ENCODE measurements at places on chromosomes 6 and 20.

- DNase-seq = no peak
Observed at GRCh38 chr6:55666606-55667225, 87.7 kb upstream of the HMGCLL1 start.

- DNase-seq = no peak
Observed at GRCh38 chr20:37997516-37997915, 35.7 kb downstream of the TTI1 start.

GRCh38 chr6:82259389-82259788 is 11.8 kb upstream of the IBTK start:
- no peak for DNase-seq

DNA sequence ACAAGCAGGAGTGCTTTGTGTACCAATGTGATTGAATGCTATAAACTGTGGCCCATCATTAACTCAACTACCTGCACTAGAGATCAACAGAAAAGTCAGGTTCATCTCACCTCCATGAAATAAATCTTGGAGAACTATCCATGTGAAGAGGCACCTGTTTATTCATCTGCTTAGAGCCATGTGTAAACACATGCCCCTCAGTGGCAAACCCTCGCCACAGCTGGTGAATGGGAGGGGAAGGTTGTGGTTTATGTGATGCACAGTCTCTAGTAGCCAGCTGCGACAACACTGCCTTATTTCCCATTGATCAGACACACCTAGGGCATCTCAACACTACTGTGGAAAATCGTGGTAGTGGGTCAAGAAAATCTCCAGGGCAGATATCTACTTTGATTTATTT is 640.2 kb downstream of the PTPRT start:
- no peak for DNase-seq

DNA sequence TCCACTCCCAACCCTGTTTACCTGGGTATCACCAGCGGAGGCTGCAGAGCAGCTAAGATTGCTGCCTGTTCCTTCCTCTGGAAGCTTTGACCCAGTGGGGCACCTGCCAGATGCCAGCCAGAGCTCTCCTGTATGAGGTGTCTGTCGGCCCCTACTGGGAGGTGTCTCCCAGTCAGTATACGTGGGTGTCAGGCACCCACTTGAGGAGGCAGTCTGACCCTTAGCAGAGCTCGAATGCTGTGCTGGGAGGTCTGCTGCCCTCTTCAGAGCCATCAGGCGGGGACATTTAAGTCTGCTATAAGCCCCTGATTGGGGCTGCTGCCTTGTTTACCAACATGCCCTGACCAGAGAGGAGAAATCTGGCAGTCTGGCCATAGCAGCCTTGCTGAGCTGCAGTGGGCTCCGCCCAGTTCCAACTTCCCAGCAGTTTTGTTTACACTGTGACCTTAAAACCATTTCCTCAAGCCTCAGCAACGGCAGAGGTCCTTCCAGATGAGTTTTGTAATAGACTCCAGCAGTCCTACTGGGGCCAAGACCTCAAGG is 2.8 kb downstream of the RAET1E start:
- DNase-seq = no peak

- DNase-seq = no peak
Observed at GRCh38 chr6:14819840-14820420, 425.9 kb upstream of the JARID2 start.

DNA sequence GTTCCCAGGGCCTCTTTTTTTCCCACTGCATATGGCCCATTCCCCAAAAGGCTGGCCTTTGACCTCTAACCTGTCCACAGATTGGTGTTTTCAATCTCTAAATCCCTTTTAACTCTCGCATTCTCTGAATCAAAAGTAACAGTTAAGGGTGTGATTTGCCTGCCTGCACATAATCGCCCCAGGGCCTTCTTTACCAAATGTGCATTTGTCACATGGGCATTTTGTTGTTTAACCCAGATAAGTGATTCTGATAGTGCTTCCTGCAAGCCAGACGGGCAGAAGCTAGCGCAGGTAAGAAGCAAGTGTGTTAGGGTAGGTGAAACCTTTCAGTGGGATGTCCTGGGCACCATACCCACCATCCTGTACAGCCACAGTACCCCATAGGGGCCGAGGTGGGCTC is 49.4 kb upstream of the PLEKHG1 start:
- no peak for DNase-seq

GRCh38 chr6:32047855-32048766 is 9.9 kb downstream of the CYP21A2 start:
- DNase-seq = peak; percentile 79

All from activated CD4-positive, alpha-beta T cell treated with anti-CD3 and anti-CD28 coated beads for 48 hours (primary cell).